ENCODE measurements at places on chromosomes 4 and X.

GRCh38 chr4:5618051-5618960 is 90.1 kb downstream of the EVC2 start:
- DNase-seq = no peak

DNA sequence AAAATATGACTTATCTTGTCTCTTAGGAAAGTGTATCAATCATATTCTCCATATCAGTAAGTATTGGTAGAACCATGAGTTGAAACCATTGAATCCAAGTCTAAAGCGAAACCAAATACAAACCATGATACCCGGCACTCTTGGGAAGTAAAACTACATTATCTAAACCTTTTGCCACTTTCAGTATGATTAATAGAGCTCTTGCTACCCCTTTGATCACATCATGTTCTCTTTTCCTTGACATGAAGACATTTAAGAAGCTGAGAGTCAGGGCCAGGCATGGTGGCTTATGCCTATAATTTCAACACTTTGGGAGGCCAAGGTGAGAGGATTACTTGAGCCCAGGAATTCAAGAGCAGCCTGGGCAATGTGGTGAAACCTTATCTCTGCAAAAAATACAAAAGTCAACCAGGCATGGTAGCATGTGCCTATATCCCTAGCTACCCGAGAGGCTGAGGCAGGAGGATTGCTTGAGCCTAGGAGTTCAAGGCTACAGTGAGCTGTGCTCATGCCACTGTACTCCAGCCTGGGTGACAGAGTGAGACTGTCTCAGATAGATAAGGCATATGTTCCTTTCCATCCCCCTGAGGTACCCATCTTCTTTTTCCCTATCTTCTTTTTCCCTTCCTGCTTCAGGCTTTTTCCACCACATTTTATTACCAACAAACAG is 45.4 kb downstream of the CEP135 start:
- no peak for DNase-seq

GRCh38 chr4:84916227-84916626 is 50.3 kb downstream of the WDFY3 start:
- no peak for DNase-seq

DNA sequence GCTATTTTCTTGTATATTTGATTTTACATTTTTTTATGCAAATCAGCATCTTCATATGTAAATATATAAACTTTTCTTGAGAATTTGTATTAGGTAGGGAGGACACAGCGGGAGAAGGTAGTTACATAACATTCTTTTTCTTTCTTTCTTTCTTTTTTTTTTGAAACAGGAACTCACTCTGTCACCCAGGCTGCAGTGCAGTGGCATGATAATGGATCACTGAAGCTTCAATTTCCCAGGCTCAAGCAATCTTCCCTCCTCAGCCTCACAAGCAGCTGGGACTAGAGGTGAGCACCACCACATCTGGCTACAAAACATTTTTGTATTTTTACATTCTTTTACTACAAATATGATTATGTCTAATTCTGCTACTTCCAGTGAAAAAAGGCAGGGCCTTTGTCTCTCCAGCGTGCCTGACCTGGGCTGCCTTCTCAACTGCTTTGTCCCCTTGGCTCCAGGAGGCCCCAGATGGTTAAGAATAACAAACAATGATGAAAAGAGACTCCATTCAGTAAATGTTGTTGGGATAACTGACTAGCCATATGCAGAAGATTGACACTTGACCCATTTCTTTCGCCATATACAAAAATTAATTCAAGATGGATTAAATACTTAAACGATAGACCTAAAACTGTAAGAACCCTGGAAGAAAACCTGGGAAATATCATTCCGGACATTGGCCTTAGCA is 46.5 kb upstream of the FAT4 start:
- no peak for DNase-seq

GRCh38 chrX:32618154-32618553 is 593.2 kb downstream of the DMD start:
- no peak for DNase-seq

DNA sequence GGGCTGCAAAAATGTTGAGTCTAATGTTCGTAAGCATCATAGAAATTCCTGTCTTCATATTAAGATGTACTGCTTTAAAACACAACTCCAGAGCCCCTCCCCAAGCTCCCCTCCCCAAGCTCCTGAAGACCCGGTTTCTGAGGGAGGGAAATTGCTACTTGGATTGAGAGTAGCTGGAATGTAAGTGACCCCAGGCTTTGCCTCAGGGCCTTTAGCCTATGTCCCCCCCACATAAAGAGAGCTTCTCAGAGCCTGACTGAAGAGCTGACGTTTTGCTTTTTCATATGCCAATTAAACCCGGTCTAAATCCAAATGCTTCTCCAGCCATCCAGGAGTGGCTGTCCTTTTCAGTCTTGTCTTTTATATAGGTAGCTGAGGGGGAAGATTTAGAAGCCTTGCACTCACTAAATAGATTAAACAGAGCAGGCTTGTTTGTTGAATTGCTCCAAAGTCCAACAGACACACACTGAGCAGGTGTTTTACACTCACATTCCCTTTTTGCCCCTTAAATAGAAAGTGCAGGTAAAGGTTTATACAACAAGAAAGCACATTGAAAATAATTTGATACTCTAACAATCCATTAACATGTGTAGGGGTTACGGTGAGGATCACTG is 19.6 kb downstream of the ARX start:
- no peak for DNase-seq

- DNase-seq = no peak
Measured at GRCh38 chr4:121146530-121146929, 17.6 kb downstream of the TNIP3 start.

GRCh38 chr4:41989994-41990364 is 351 bp upstream of the SLC30A9 start:
- no peak for DNase-seq

DNA sequence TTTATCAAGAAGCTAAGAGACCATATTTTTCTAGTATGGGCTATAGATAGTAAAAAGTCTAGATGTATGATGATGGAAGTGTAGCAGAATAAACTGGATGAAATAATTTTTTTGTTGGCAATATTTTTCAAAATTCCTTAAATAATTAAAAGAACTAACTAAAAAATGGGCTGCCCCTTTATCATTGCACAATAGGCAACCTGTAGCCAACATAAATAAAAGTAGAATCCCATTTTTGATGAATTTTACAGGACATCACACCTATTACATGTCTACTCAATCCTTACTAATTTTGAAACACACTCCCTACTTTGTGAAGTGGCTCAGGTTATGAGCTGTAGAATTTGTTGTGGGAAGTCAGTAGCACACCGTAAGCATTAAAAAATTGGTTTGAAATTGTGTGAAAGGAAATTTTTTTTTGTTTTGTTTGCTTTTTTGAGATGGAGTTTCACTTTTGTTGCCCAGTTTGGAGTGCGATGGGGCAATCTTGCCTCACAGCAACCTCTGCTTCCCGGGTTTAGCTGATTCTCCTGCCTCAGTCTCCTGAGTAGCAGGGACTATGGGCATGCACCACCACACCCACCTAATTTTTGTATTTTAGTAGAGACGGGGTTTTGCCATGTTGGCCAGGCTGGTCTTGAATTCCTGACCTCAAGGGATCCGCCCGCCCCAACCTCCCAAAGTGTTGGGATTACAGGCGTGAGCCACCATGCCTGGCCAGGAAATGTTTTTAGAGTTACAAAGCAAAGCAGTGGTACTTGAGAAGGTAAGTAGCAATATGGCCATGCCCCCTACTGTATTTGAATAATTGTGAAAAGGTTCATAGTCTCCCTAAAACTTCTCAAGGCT is 8.9 kb upstream of the RUFY3 start:
- DNase-seq = no peak

GRCh38 chrX:1813809-1814208 is 198.9 kb downstream of the ASMT start:
- no peak for DNase-seq

GRCh38 chr4:153018031-153018430 is 81.9 kb downstream of the FHDC1 start:
- no peak for DNase-seq

- DNase-seq = no peak
Measured at GRCh38 chrX:120251471-120252011, 929 bp downstream of the ZBTB33 start.

GRCh38 chrX:9048801-9049200 is 14.9 kb upstream of the FAM9B start:
- no peak for DNase-seq

DNA sequence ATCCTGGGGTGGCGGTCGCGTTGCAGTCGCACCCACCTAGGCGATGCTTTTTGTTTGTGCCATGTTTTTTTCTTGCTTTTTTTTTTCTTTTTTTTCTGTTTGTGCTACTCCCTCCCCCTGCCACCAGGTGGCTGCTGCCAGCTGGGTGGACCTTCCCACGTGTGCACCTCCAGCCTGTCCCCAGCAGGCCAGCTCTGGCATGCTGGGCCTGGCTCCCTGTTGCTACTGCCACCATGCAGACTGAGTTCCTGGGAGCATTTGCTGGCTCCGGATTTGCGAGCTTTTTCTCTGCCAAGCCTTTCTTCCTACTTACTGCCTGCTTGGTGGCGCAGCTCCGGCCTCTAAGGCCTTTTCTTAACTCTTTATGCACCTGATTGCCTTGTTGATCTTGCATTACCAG is 161.2 kb upstream of the WDFY3 start:
- no peak for DNase-seq

DNA sequence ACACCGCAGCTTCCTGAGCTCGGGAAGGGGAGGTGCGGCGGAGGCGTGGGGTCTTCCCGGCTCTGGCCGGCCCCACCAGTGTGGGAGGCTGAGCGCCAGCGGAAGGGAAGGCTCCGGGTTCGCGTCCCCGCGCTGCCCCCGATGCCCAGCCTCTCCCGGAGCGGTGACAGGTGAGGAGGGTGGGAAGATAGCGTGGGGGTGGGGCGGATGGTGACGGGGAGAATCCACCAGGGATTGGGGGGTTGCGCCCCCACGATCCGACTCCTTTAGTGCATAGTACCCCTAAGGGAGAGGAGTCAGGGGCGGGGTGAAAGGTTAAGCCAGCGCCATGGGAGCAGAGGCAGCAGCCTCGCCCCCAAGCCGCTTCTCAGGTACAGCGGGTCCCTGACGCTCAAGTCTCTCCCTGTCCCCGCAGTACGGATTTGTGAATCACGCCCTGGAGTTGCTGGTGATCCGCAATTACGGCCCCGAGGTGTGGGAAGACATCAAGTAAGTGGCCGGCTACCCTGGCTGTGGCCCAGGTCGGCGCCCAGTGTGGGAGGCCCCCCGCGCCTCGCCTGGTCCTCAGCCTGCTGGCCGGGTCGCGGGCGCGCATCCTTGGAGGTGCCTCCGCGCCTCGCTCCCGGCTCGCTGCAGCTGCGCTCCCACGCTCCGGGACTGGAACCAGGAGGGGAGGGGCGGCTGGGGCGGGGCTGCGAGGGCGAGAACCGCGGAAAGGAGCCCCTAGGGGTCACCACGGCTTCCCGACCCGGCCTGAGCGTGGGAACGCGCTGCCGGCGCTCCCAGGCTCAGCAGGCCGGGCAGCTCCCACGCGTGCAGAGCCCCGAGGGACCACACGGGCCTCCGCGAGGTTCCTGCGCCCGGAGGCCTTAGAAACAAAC is 791 bp downstream of the GUCY1B1 start:
- DNase-seq = no peak

DNA sequence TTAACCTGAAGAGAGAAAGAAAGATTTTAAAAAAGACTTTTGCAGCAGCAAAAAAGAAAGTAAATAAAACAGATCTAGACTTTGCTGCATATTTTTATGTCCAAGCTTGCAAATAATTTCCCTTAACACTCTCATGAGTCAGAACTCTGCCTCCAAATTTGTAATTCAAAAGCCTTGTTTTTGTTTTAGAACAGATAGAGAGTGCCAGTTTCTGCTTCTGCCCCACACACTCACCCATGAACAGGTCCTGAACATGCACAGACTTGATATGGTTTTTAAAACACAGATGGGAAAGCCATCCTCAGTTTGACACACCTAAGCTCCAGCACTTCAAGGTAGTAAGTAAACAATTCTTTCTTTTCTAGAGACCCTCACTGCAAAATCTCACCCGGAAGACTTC is 39.7 kb upstream of the VCX3B start:
- no peak for DNase-seq

- no peak for DNase-seq
Measured at GRCh38 chrX:78595901-78596502, 63.1 kb downstream of the RTL3 start.

DNA sequence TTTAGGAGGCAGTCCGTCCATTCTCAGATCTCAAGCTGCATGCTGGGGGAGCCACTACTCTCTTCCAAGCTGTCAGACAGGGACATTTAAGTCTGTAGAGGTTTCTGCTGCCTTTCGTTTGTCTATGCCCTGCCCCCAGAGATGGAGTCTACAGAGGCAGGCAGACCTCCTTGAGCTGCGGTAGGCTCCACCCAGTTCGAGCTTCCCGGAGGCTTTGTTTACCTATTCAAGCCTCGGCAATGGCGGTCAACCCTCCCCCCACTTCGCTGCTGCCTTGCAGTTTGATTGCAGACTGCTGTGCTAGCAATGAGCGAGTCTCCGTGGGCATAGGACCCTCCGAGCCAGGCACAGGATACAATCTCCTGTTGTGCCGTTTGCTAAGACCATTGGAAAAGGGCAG is 10.7 kb upstream of the ADH5 start:
- no peak for DNase-seq

DNA sequence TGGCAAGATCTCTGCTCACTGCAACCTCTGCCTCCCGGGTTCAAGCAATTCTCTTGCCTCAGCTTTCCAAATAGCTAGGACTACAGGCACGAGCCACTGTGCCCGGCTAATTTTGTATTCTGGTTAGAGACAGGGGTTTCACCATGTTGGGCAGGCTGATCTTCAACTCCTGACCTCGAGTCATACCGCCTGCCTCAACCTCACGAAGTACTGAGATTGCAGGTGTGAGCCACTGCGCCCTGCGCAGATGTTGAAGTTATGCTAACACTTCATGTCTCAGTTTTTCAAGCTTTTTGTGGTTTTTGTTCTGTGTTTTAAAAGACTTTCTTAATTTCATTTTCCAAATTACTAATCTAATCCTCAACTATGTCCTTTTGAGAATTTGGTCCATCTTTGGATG is 154.4 kb upstream of the TLL1 start:
- DNase-seq = no peak

DNA sequence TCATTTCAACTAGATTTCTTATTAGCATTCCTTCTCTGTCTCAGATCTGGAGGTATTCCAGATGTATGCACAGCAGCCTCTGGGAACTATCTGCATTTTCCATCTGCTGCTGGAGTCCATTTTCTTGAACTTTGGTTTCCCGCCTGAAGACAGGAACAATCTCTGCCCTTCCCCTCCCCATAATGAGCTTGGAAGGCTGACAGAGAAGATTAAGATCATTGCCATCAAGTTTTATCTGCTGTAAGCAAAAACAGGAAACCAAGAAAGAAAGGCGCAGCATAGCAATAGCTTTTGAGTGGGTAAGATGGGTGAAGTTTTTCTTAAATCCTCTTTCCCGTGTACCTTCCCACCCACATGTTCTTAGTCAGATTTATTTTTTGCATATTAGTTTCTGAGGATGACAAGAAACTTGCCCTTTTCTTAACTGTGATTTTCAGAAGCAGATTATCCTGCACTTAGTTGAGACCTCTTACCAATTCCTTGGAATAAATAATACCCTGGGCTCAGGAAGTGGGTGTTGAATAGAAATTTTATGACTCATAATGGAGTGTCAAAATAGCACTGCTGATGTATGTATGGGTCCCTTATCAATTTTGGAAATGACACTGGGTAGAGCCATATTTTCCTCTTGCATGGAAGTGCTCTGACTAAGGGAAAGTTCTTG is 78.3 kb downstream of the CT47B1 start:
- DNase-seq = no peak
